ENCODE measurements at places on chromosomes 3 and 15. TPM values are rescaled to one million over a fixed set of nuclear protein-coding genes. Genes with fewer than 3 reads are reported as not detected.
A peak's percentile ranks its signal among the peaks of the same experiment; 100 is the strongest.

GRCh38 chr3:171005648-171006047 is 20.9 kb downstream of the SLC2A2 start:
- H3K27ac ChIP-seq = no peak overlapping the region
- H3K4me3 ChIP-seq = no peak overlapping the region
- no peaks in the 10 kb centered on the region for H3K4me1 ChIP-seq
- H3K27me3 ChIP-seq = peaks cover 29% of the 10 kb centered on the region

GRCh38 chr3:126083913-126084767 is at the start of gene SLC41A3:
TSS of gene SLC41A3 (minus strand) at chr3:126084124. CDS start at chr3:126068219, 15,905 bp downstream.
- H3K36me3 ChIP-seq = no peaks in the 10 kb centered on the region
- H3K4me1 ChIP-seq = peaks cover 14% of the 10 kb centered on the region
- H3K4me3 ChIP-seq = peak within 1 kb of the TSS; percentile 92
- peak; percentile 86 for DNase-seq

GRCh38 chr15:92123962-92124656 is 269.6 kb upstream of the ST8SIA2 start:
- no peak overlapping the region for H3K4me3 ChIP-seq
- H3K36me3 ChIP-seq = peaks cover 46% of the 10 kb centered on the region
- H3K27me3 ChIP-seq = no peaks in the 10 kb centered on the region
- H3K4me1 ChIP-seq = no peaks in the 10 kb centered on the region
- DNase-seq = no peak

DNA sequence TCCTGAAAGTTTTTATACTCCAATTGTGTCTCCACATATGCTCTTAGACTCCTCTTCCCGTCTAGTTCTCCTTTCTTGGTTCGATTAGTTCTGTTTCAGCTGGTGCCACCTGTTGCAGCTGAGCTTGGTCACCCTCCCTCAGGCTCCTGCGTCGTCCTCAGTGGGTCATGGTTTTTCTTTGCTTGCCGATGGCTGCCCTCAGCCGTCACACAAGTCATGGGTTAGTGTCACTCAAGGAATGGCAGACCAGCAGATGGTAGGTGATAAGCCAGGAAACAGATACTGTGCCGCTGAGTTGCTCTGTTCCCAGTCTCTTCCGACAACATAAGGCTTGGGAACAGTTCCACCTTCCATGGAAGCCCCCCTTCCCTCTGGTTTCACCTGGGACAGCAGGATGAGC is 109.9 kb downstream of the IGF1R start:
- no peak overlapping the region for H3K27ac ChIP-seq
- no peaks in the 10 kb centered on the region for H3K27me3 ChIP-seq
- no peaks in the 10 kb centered on the region for H3K36me3 ChIP-seq
- DNase-seq = no peak
- no peak overlapping the region for H3K4me3 ChIP-seq

DNA sequence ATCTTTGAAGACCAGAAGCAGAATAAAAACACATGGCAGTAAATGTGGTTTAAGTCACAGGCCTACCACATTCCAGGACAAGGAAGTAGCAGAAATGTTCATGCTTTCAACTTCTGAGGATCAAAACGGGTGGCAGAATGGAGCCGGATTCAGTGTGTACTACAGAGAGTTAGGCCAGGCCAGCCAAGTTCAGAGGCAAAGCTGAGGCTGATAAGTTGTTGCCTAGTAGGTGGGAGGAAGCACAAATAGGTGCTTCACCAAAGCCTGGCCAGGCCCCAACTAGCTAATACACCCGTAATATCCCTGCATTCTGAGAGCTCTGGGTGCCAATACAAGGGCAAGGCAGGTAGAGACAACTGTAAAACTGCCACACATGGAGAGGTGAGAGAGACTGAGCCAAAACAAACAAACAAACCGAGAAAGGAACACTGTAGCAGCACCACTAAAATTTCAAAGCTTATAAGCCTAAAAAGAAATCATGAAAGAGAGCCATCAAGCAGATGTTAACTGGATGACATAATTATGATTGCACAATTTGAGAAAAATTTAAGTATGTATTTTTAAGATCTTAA is 156.4 kb upstream of the CBLB start:
- DNase-seq = no peak
- H3K27ac ChIP-seq = no peak overlapping the region
- H3K27me3 ChIP-seq = no peaks in the 10 kb centered on the region
- peaks cover 4% of the 10 kb centered on the region for H3K4me1 ChIP-seq
- peaks cover 5% of the 10 kb centered on the region for H3K36me3 ChIP-seq
- no peak overlapping the region for H3K4me3 ChIP-seq

DNA sequence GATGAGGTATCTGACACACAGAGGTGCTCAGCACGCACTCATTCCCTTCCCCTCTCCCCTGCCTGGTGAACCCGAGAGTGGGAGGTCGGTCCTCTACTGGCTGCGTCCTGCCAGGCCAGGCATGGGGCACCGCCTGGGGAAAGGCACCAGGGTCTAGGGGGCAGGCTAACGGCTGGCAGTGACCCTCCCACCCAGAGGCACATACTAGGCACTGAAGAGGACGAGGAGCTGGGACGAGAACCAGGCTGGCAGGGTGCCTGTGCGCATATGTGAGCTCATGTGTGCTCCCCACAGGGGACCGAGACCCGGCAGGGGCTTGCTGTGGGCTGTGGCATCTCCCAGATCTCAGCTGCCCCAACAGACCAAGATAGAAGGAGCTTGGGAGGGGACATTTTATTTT is 86.7 kb downstream of the IQSEC1 start:
- H3K27ac ChIP-seq = no peak overlapping the region
- H3K27me3 ChIP-seq = no peaks in the 10 kb centered on the region
- H3K4me3 ChIP-seq = no peak overlapping the region

GRCh38 chr3:47288966-47289910 is 6.5 kb downstream of the KLHL18 start:
- H3K4me1 ChIP-seq = peaks cover 9% of the 10 kb centered on the region
- H3K36me3 ChIP-seq = peaks cover 43% of the 10 kb centered on the region
- H3K27me3 ChIP-seq = no peaks in the 10 kb centered on the region
- no peak overlapping the region for H3K27ac ChIP-seq
- H3K4me3 ChIP-seq = no peak overlapping the region

DNA sequence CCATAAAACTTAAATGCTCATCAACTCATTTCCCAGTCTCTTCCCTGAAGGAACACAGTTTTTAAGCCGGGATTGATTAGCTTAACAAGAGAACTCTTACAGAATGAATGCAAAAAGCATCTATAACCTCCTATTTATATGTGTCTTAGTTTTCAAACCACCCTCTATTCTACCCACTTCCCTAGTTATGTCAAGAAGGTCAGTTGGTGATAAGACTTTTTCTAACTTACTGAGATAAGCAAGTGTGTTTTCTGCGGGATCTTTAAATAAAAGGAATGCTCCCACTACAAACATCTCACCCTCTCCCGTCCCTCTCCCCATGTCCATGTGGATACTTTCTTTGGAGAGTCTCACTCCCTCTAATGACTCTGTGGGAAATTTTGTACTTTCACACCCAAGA is 218.5 kb downstream of the SV2B start:
- H3K4me3 ChIP-seq = no peak overlapping the region
- H3K27ac ChIP-seq = no peak overlapping the region
- H3K36me3 ChIP-seq = peaks cover under 1% of the 10 kb centered on the region
- peaks cover 18% of the 10 kb centered on the region for H3K4me1 ChIP-seq

GRCh38 chr3:4571690-4572334 is 78.7 kb downstream of the ITPR1 start:
- H3K27ac ChIP-seq = no peak overlapping the region
- no peak for DNase-seq
- no peaks in the 10 kb centered on the region for H3K27me3 ChIP-seq
- H3K4me1 ChIP-seq = peaks cover 12% of the 10 kb centered on the region
- H3K4me3 ChIP-seq = no peak overlapping the region

DNA sequence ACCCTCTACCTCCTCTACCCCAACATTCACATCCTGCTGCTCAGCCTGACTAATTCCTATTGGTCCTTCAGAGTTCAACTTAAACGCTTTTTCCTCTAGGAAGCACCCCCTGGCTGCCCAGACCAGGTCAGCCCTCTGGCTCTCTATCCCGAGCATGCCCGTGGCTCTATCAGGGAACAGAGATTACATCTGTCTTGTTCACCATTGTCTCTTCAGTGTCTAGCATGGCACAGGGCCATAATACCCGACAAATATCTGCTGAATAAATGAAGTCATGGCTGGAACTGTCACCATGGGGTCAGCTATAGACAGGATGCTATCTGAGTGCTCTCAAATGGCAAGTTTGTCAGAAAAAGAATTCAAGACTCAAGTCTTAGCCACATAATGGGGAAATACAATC is 296.9 kb upstream of the CHRNA7 start:
- no peak overlapping the region for H3K27ac ChIP-seq
- no peaks in the 10 kb centered on the region for H3K36me3 ChIP-seq
- DNase-seq = no peak
- peaks cover 2% of the 10 kb centered on the region for H3K27me3 ChIP-seq
- no peak overlapping the region for H3K4me3 ChIP-seq

GRCh38 chr15:100901702-100902435 is 17.3 kb upstream of the LRRK1 start:
- peaks cover 16% of the 10 kb centered on the region for H3K27me3 ChIP-seq
- no peaks in the 10 kb centered on the region for H3K36me3 ChIP-seq
- DNase-seq = no peak
- H3K4me3 ChIP-seq = no peak overlapping the region

GRCh38 chr3:54045061-54045815 is 77.1 kb upstream of the CACNA2D3 start:
- no peak overlapping the region for H3K4me3 ChIP-seq
- no peaks in the 10 kb centered on the region for H3K4me1 ChIP-seq
- H3K36me3 ChIP-seq = no peaks in the 10 kb centered on the region
- no peaks in the 10 kb centered on the region for H3K27me3 ChIP-seq

DNA sequence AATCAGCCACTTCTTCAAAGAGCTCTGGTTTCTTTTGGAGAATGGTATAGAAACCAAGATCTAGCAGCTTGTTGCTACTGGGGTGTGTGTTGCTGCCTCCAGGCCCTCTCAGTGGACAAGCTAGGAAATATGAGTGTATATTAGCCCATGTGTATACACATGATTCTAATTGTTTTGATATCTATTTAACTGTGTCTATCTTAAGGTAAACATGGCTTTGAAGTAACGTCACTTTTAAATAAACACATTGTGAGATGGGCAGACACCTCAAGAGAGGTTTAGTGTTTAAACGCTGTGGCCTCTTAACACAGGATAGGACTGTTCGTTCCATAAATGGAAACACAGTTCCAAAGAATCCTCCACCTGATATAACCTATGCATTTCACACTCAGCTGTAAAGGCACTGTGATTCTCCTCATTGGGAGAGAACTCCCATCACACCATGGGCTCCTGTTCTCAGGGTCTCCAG is 87.0 kb downstream of the GMPS start:
- no peaks in the 10 kb centered on the region for H3K27me3 ChIP-seq
- no peak overlapping the region for H3K4me3 ChIP-seq
- H3K4me1 ChIP-seq = no peaks in the 10 kb centered on the region
- H3K27ac ChIP-seq = no peak overlapping the region
- peaks cover 7% of the 10 kb centered on the region for H3K36me3 ChIP-seq

DNA sequence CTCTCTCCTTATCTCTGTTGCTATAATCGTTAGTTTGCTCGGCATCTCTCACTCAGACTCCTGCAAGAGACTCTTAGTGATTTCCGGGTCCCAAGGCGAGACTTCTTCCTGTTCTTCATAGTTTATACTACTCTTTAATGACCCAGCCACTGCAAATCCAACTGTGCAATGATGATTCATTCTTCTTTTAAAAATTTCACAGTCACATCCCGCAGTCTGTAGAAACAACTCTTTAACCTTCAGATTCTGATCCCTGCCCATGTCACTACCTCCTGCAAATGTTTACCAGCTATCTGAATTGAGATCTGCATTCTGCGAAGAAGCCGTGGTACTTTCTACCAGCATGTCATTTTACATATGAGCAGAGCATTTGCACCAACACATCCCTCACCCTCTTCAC is 2.8 kb upstream of the VGLL3 start:
- no peak for DNase-seq
- peaks cover 33% of the 10 kb centered on the region for H3K27me3 ChIP-seq
- H3K4me3 ChIP-seq = no peak overlapping the region
- no peak overlapping the region for H3K27ac ChIP-seq
- H3K4me1 ChIP-seq = peaks cover 6% of the 10 kb centered on the region

GRCh38 chr3:164524201-164524600 is 554.1 kb downstream of the SI start:
- no peak overlapping the region for H3K4me3 ChIP-seq
- no peaks in the 10 kb centered on the region for H3K27me3 ChIP-seq
- DNase-seq = no peak
- H3K36me3 ChIP-seq = no peaks in the 10 kb centered on the region
- H3K27ac ChIP-seq = no peak overlapping the region

DNA sequence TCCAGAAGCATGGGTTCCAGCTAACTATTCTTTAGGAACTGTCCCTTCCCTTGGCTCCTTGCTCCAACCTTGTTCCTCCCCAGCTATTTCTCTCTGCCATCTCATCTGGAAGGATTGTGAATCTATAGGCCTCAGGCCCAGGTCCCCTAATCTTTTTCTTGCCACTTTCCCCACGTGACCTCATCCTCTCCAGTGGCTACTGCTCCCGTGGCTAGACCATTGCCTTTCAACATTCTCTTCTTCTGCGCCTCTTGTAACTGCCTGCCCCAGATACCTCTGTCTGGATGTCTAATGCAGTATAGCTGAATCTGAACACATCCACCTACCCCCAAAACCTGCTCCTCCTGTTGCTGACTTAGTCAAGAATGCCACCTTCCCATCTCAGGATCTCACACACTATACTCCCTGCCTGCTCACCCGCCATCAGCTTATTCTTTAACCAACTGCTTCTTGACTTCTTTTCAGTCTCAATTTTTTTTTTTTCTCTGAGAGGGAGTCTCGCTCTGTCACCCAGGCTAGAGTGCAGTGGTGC is 5.2 kb downstream of the GPX1 start:
- peak overlapping the region; percentile 5 for H3K27ac ChIP-seq
- no peaks in the 10 kb centered on the region for H3K27me3 ChIP-seq
- peaks cover 31% of the 10 kb centered on the region for H3K36me3 ChIP-seq
- no peak overlapping the region for H3K4me3 ChIP-seq

DNA sequence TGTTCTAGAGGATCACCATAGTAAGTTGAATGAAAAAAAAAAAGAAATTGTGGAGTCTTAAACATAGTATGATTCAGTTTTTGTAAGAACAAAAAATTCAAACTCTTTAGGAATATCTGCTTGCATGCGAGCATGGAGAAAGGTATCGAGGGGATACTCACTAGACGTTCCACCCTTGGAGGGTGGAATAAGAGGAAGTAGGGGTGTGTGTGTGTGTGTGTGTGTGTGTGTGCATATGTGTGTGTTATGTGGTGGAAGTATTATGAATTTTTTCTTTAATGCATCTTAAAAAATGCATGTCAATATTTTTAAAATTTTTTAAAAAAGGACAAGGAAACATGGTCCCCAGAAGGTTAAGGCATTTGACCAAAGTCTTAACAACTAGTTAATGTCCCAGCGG is 26.5 kb upstream of the SIAH2 start:
- H3K4me3 ChIP-seq = no peak overlapping the region
- H3K36me3 ChIP-seq = no peaks in the 10 kb centered on the region
- H3K27ac ChIP-seq = no peak overlapping the region
- peaks cover 2% of the 10 kb centered on the region for H3K27me3 ChIP-seq
- H3K4me1 ChIP-seq = peaks cover 28% of the 10 kb centered on the region
- DNase-seq = no peak

The EHHADH gene
- 2.9 TPM for total RNA-seq

The ETV5 gene
- total RNA-seq = 1.3 TPM

The CLDN16 gene
- total RNA-seq = not detected

The VEPH1 gene
- total RNA-seq = not detected

The LRRC49 gene
- not detected for total RNA-seq

The SCN10A gene
- not detected for total RNA-seq
